ENCODE measurements at places on chromosomes 2 and 18. TPM values are rescaled to one million over a fixed set of nuclear protein-coding genes. Genes with fewer than 3 reads are reported as not detected.

Gene MARCHF4
- total RNA-seq = not detected

Gene SLC9A2
- 5.9 TPM for total RNA-seq

Gene IL1R2
- total RNA-seq = 20.0 TPM

Gene SYT4
- total RNA-seq = not detected

Gene RMC1
- 25.9 TPM for total RNA-seq

Gene RAPH1
- total RNA-seq = 90.7 TPM

Gene PROC
- total RNA-seq = 5.9 TPM

Gene CHCHD5
- 39.6 TPM for total RNA-seq

Gene MRO
- 2.9 TPM for total RNA-seq

Gene GKN1
- not detected for total RNA-seq

Gene GAL3ST2
- total RNA-seq = 0.19 TPM

Gene EDAR
- total RNA-seq = 3.1 TPM

Gene GALNT5
- total RNA-seq = 0.47 TPM

Gene EFHD1
- total RNA-seq = 129 TPM

Gene FAM117B
- total RNA-seq = 14.8 TPM

Gene FSIP2
- total RNA-seq = 1.2 TPM

Gene ADRA2B
- 1.4 TPM for total RNA-seq

Gene L3MBTL4
- total RNA-seq = 15.2 TPM

Gene SERPINB4
- not detected for total RNA-seq

Gene CRYGD
- not detected for total RNA-seq

Gene SPIRE1
- total RNA-seq = 35.1 TPM

Gene GEN1
- total RNA-seq = 6.2 TPM

Gene AKAIN1
- not detected for total RNA-seq

Gene DSG4
- total RNA-seq = not detected

Gene EPC2
- total RNA-seq = 43.9 TPM

Gene POTEC
- not detected for total RNA-seq

Gene MROH2A
- total RNA-seq = not detected

Gene EVX2
- not detected for total RNA-seq

Gene ECEL1
- 6.7 TPM for total RNA-seq

Gene CAPN14
- 0.25 TPM for total RNA-seq

Gene SCN3A
- total RNA-seq = 6.3 TPM

Gene ACVR1C
- 0.79 TPM for total RNA-seq

All from kidney (tissue), 22 donors.